ENCODE measurements at places on chromosomes 12 and 14.

- no peak for DNase-seq
These were observed 12.2 kb downstream of the CMTM5 start for GRCh38 chr14:23388996-23389395.

DNA sequence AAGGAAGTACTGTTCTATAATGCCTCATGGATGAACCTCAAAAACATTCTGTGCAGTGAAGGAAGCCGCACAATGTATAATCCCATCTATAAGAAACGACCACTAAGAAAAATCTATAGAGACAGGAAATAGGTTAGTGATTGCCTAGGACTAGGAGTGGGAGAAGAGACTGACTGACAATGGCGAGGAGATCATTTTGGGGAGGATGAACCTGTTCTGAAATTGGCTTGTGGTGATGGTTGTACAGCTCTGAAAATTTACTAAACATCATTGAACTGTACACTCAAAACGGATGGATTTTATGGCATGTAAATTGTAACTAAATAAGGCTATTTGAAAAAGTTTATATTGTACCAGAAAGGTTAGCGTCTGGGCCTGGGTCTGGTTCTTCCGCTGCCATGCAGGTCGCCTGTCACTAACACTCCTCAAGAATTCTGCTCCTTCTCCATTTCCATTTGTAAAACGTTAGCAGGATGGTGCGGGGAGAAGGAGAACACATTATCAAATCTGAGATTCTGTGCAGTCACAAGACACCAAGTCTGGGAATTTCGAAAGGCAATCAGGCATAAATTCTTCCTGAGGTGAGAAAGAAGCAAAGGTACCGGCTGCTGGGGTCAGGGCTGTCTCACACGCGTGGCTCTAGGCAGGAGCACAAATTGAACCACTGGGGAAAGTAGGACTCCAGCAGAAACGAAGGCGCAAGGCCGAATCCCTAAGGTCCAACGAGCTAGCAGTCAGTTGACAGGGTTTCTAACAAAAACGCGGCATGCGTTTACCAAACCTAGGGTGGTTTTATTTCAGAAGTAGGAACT is 845 bp upstream of the COCH start:
- no peak for DNase-seq

- no peak for DNase-seq
These were observed 110.4 kb upstream of the FZD10 start for GRCh38 chr12:130051900-130052299.

GRCh38 chr12:24997496-24997895 is 48.6 kb upstream of the BCAT1 start:
- DNase-seq, result no peak

- DNase-seq, result no peak
These were observed 42.9 kb downstream of the IFNG-AS1 start for GRCh38 chr12:68031881-68032739.

GRCh38 chr14:43003845-43004244 is 1397.2 kb downstream of the LRFN5 start:
- no peak for DNase-seq
